ENCODE measurements at places on chromosomes 1 and 21.

- DNase-seq = no peak
These were observed 175.3 kb downstream of the GALNT2 start for GRCh38 chr1:230242326-230242725.

GRCh38 chr1:174968750-174969244 is 30.9 kb upstream of the CACYBP start:
- peak; percentile 12 for DNase-seq

DNA sequence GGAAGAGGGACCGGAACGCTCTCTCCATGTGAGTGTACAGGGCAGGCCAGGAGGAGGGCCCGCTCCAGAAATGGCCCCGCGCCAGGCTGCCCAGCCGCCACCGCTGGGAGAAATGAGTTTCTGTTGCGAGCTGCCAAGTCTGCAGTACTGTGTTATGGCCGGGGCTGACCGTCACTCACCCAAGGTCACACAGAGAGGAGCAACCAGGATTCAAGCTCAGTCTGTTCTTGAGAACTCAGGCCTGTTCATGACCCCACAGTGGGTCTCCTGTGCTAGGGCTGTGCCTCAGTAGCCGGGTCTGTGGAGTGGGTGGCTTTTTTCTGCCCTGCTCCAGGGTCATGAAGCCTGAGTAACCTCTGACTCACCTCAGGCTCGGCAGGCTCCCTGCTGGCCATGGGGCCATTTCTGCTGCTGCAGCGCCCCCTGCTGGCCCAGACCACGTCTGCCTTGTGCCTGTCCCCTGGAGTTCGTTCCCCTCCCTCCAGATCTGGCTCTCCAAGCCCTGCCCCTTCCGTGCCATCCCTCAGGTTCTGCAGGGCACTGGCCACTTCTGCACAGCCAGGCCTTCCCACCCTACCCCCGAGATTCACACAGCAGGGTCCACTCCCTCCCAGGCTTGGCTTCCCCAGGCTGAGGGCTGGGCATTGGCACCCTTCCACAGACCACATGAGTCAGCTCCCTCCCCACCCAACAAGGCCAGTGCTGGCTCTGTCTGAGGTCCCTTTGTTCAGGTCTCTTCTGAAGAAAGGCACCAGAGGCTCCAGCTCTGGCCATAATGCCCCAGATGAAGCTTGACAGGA is 51.8 kb downstream of the EDN2 start:
- DNase-seq = peak; percentile 98

GRCh38 chr1:77687519-77687906 is 5.1 kb upstream of the ZZZ3 start:
- no peak for DNase-seq

- DNase-seq = no peak
These were observed 145.0 kb downstream of the RASAL2 start for GRCh38 chr1:178238722-178239510.

DNA sequence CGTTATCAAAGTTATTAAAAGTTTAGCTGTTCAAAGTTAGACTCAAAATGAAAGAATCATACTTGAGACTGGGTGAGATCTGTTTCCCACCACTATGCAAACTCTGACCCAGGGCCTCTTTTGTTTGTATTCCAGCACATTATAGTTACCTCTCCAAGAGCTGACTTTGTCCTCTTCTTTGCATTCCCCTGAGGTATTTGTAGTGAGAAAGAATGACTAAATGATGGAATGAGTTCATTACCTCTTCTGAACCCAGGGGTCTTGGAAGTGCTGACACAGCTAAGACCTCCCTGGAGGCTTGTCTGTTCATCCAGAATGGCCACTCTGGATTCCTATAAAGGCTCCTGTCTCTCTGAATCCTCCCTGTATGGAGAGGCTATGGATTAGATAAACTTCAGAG is 62.4 kb downstream of the FGGY start:
- DNase-seq = no peak
